ENCODE measurements at places on chromosomes 4 and X.
A peak's percentile ranks its signal among the peaks of the same experiment; 100 is the strongest.

DNA sequence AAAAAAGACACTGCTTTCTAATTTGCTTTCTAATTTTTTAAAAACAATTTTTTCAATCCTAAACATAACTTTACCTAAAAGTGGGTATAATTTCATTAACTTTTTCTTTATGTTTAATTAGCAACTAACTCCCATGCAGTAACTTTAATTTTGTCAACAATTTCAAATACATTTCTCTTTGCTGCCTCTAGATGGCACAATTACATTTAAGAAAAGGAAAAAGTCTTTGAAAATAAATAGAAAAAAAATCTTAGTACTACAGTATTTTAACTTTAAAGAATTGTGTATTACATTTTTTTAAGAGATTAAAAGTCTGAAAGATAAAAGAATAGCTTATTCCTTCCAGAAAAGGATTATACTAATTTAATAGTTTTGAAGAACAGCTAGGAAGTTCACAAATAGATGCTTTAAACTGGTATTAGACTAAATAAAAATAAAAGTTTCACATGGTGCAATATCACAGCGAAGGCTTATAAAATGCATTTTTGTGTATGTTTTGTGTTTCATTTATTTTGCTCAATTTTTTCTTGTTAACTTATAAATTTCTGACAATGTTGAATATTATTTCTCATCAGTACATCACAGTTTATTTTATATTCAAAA is 105.1 kb downstream of the ADGRA3 start:
- DNase-seq = peak; percentile 32

DNA sequence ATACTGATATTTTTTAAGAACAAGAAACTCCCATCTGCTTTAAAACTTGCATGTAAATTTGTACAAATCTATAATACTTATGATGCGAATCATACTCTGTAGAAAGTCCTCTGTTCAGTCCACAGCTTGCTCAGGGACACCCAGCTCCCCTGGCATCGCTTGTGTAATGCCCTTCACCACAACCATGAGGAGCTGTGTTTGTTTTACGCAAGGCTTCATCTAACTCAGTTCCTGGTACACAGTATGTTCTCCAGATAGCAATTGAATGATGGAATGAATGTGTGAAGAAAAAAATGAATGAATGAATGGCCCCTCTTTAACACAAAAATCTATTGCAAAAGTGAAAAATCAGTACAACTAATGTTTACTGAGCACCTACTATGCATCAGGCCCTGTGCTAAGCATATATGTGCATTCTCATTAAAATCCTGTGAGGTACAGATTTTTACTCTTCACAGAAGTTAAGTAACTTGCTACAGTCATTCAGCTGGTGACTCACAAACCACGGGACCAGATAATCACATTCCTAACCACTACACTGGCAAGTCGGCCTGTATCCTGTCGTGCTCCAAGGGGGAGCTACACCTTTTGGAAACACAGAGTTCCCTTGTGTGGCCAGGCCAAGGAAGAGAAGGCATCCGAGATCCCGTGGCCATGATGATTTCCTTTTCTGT is 58.7 kb upstream of the KDR start:
- DNase-seq = peak; percentile 97

- DNase-seq = no peak
These were observed 1.5 kb downstream of the ZNF718 start for GRCh38 chr4:125833-126232.

GRCh38 chr4:7569810-7570783 is 135.4 kb upstream of the PSAPL1 start:
- DNase-seq = no peak

GRCh38 chr4:20444599-20445337 is 193.1 kb downstream of the SLIT2 start:
- no peak for DNase-seq

- peak; percentile 68 for DNase-seq
These were observed 8.9 kb downstream of the FAT4 start for GRCh38 chr4:125323654-125324053.

DNA sequence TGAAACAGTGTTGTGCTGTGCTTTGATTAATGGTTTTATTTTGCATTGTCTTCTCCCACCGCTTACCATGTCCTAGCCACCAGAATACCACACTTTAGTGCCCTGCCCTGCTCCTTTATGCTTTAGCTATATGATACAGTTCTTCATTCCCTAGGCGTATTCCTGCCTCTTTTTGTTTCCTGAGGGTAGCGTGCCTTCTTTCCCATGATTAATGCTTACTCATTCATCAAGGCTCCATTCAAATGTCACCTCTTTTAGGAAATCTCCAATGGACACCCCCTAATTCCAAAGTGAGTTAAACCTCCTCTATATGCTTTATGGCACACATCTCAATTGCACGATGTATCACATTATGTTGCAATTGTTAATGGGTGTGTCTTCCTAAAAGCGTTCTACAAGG is 46.3 kb downstream of the SPANXD start:
- DNase-seq = peak; percentile 38

GRCh38 chr4:108833046-108833445 is 70.2 kb upstream of the ETNPPL start:
- no peak for DNase-seq

DNA sequence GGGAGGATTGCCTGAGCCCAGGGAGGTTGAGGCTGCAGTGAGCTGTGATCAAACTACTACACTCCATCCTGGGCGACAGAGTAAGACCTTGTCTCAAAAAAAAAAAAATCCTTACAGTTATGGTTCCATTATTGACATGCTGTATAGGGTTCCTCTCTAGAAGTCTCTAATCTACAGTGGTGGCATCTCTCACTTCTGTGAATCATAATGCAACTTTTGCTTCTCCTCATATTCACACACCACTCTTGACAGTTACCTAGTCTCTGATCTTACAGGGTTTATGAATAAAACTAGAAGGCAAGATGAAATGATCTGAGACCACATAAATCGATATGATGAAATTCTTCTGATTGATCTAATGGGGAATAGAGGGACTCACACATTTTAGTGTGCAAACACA is 40.6 kb downstream of the DOCK11 start:
- no peak for DNase-seq

- DNase-seq = no peak
These were observed 332.3 kb upstream of the HTR2C start for GRCh38 chrX:114251575-114251974.

GRCh38 chr4:73917081-73917501 is 47.9 kb downstream of the CXCL1 start:
- DNase-seq = peak; percentile 94

- DNase-seq = peak; percentile 7
These were observed 15.0 kb downstream of the GAB3 start for GRCh38 chrX:154735695-154736393.

- DNase-seq = peak; percentile 61
These were observed at the start of gene FAM47E for GRCh38 chr4:76251441-76252270. Gene FAM47E (plus strand): TSS chr4:76251721. CDS start chr4:76251747, 26 bp downstream.

- DNase-seq = peak; percentile 56
These were observed 153.5 kb upstream of the FAM241A start for GRCh38 chr4:111991797-111992196.

GRCh38 chr4:7273738-7274297 is 81.5 kb downstream of the SORCS2 start:
- DNase-seq = no peak

- DNase-seq = no peak
These were observed 13.5 kb upstream of the NKX1-1 start for GRCh38 chr4:1419708-1420107.

DNA sequence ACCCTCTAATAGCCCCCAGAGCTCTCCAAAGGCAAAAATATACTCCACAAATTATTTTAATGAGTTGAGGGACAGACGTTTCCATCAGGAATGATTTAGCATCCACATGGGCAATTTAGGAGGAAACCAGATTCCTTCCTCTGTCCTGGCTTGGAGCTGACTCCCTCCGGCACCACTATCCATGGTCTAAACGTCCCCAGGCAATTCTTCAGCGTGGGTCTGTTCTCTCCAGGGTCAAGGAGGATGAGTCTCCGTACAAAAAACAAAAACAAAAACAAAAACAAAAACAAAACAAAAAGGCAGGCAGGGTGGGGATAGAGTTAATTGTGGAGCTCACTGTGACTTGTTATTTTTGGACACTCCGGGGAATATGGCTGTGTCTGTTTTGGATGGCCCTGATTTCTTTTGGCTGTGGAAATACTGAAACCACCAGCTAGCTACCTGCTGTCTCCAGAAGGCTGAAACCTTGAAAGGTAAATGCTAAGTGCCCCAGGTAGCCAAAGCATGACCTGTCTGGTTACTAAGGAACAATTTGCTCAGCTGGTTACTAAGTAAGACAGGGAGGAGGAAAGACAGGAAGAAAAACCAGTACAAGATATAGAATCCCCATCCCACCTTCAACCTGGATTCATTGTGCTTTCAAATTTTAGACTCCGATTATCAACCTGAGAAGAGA is 419.1 kb upstream of the LCORL start:
- DNase-seq = no peak

GRCh38 chrX:133709501-133709900 is 275.9 kb downstream of the GPC3 start:
- DNase-seq = no peak

- peak; percentile 25 for DNase-seq
These were observed 105.2 kb downstream of the UCHL1 start for GRCh38 chr4:41361794-41362526.

GRCh38 chr4:2289955-2290333 is 28.0 kb upstream of the MXD4 start:
- DNase-seq = no peak

DNA sequence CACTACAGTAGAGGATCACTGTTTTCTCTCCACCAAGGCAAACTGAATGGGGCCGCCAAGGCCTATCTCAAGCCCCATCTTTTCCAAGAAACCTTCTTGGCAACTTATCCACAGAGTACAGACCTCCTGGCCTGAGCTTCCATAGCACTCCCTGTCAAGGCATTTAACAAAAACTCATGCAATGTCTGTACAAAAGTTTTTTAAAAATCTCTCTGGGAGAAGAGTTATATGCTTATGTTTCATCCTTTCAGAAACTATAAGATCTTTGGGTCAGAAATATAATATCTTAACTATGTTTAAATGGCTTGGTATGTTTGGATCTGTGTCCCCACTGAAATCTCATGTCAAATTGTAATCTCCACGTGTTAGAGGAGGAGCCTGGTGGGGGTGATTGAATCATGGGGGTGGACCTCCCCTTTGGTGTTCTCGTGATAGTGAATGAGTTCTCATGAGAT is 13.6 kb downstream of the ADAMTS3 start:
- no peak for DNase-seq

- no peak for DNase-seq
These were observed 12.4 kb downstream of the CASP6 start for GRCh38 chr4:109690690-109691410.

GRCh38 chrX:109600237-109600651 is 24.7 kb downstream of the KCNE5 start:
- DNase-seq = no peak

DNA sequence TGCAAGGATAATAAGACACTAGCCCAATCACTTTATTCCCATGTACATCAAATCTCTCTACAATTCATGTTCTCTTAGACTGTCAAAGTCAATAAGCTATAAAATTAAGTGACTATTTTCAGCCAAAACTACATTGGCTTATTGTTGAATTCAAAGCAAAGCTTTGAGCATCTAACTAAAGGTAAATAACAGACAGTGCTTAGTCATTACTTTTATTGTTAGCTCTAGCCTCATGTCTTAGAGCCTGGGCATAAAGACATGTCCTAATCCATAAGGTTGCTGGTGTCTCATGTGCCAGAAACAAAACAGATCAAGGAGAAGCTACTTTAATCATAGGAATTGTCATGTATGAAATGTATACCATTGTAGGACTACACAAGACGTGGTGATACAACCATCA is 103.1 kb upstream of the UNC5C start:
- DNase-seq = peak; percentile 40

DNA sequence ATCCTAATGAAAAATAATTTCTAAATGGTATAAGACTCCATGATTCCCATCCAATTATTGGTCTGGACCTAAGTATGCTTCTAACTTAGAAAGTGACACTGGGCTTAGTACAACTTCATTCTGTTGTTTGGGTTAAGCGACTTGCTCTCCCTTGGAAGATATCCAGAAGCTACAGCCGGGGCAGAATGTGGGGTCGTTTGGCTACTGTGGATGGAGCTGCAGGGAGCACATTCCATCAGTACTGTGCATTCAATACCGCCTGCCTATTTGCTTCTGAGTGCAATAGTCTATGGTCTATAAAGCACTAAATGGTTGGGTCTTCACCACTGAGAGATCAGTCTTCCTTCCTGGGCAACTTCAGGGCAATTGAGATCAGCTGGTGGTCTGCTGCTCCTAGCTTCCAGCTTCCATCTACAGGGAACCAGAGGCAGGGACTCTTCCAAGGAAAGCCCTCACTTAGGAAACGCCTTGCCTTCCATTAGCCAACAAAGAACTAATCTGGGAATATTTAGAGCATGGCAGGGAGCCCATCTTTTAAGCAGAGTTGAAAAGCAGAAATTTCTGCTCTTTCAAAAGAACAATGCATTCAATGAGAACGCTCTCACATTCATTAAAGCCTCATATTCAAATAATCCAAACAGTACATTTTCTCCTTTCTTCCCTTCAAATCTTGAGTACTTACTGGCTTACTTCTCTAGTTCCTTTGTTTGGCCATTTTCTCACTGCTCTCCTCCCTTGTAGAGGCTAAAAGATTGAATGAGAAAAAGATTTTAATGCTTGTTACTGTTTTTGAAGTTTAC is 1049.9 kb upstream of the TENM3 start:
- DNase-seq = no peak

- no peak for DNase-seq
These were observed 167.5 kb upstream of the PCDH10 start for GRCh38 chr4:132981611-132982010.

DNA sequence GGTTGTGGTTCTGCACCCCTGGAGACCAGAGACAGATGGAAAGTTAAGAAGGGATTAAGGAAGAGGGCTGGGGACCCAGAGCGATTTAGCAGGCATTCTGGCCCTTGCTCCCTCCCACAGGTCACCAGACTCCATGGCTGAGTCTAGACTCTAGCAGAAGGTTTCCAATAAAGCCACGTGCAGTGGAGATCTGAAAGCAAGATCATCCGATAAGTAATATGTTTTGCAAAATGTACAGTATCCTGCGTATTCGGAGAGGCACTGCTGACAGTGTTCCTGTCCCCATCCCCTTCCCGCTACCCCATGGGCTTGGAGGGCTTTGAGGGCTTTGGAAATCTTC is 531 bp upstream of the GPRIN3 start:
- no peak for DNase-seq

- peak; percentile 32 for DNase-seq
These were observed 850 bp downstream of the IGBP1 start for GRCh38 chrX:70134116-70134477.

DNA sequence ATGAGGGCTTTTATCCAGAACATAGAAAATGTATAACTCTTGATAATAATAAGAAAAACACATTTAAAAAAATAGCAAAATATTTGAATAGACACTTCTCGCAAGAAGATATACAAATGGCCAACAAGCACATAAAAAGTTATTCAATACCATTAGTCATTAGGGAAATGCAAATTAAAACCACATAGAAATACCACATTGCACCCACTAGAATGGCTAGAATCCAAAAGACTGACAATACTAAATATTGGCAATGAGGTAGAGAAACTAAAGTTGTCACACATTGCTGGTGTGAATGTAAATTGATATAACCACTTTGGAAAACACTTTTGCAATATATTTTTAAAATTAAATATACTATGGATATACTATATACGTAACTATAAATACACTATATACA is 754.3 kb upstream of the MAGEB2 start:
- DNase-seq = no peak

- no peak for DNase-seq
These were observed 4.4 kb downstream of the SOX3 start for GRCh38 chrX:140500441-140500840.
